ENCODE measurements at places on chromosomes 1 and 21.

DNA sequence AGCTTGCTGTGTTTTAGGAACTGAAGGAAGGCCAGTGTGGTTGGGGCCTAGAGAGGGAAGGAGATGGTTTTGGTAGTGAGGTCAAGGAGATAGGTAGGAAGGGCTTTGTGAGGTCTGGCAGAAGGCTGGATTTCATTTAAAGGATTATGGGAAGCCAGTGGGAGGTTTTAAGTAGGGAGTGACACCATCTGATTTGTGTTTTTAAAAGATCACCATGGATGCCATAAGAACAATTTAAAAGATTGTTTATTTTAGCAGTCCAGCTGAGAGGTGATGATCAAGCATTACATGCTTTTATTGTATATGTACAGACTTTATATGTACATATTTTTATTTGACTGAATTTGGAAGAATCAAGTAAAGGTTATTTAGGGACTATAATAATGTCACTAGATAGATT is 26.4 kb downstream of the RGL1 start:
- DNase-seq = no peak

DNA sequence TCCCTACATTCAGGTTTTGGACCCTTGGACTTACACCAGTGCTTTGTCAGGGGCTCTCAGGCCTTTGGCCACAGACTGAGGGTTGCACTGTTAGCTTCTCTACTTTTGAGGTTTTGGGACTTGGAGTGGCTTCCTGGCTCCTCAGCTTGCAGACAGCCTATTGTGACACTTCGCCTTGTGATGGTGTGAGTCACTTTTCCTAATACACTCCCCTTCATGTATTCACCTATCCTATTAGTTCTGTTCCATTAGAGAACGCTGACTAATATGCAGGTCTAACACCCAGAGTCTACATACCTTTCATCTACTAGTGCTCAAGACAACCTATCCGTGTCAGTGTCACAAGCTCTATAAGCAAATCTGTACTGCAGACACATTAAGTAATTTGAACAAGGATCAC is 605.3 kb downstream of the KCNT2 start:
- DNase-seq = no peak

DNA sequence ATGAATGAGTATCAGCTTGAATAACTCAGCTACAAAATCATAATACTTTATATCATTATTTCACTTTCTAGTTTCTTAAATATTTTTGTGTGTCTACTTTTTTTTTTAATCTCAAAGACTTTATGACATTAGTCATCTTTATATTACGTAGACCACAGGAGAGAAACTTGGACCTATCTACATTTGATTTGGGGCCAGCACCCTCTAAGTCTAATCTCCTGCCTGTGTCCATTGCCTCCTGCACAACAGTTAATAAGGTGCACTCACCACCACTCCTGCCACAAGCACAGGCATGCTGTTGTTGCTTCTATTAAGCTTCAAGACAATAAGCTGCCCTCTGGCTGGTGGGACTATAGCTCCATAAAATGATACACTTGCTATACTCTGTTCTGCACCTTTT is 70.4 kb downstream of the DIRAS3 start:
- DNase-seq = no peak

DNA sequence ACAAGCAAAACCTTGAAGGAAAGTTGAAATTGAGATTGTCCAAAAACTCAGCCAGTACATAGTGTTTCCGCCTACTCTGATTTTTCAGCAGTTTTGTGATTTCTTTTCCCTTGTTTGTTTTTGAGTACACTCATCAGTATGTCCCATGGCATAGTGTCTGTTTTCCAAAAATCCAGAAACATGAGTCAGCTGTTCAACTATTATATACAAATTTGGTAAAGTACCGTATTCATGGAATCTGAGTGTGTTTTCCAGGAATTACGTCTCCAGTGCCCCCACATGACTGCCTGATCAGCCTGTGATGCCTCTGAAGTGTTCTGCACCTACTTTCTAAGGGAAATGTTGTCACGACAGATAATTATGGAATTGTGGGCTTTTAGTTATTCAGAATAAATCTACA is 186.8 kb downstream of the LTN1 start:
- DNase-seq = no peak

GRCh38 chr1:239204401-239204800 is 182.0 kb upstream of the CHRM3 start:
- no peak for DNase-seq

DNA sequence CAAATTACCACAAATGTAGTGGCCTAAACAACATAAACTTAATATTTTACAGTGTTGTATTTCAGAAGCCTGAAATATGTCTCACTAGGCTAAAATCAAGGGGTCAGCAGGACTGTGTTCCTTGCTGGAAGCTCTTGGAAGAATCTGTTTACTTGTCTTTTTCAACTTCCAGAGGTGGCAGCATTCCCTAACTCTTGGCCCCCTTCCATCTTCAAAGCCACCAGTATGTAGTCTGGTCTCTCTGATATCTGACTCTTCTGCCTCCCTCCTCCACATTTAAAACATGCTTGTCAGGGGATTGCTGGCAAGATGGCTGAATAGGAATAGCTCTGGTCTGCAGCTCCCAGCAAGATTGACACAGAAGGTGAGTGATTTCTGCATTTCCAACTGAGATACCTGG is 567.5 kb downstream of the PLA2G4A start:
- DNase-seq = no peak

DNA sequence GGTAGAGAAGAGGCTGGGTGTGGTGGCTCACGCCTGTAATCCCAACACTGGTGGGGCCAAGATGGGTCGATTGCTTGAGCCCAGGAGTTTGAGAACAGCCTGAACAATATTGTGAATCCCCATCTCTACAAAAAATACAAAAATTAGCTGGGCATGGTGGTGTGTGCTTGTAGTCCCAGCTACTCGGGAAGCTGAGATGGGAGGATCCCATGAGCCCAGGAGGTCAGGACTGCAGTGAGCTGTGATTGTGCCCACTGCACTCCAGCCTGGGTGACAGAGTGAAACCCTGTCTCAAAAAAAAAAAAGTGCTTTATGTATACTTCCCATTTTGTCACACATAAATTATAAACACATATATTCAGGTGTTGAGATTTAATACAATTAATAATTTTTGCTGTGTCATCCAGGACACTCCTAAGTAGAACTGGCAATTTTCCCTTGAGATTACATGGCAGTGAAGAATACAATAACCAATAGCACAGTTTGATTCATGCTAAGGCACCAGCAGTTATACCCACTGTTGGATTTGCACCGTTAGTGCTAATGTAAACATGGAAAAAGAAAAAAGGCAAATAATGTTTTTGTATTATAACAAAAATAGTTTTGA is 15.5 kb downstream of the GABPB2 start:
- no peak for DNase-seq

GRCh38 chr1:177632923-177633615 is 336.8 kb downstream of the SEC16B start:
- DNase-seq = no peak

- DNase-seq = no peak
Observed at GRCh38 chr1:52306227-52307006, 59.6 kb downstream of the CC2D1B start.

- DNase-seq = no peak
Observed at GRCh38 chr1:187691439-187691838, 862.7 kb downstream of the PLA2G4A start.

DNA sequence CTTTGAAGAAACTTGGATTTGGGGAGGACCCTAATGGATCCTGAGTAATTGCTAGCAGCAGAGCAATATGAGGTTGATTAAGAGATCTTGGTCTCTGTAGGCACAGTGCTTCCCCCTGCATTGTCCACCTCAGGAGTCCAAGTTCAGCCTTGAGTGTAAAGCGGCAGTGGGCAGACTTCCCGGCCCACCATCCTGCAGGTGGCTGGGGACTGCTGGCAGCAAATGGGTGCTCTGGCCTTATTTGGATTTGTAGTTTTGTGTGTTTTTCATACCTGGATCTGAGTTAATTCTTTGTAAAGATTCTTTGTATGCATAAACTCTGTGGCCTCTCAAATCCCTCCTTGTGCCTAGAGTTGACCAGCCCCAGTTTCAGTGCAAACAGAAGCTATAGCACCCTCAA is 7.6 kb downstream of the BARHL2 start:
- DNase-seq = no peak

- DNase-seq = no peak
Observed at GRCh38 chr1:13586001-13586400, 2.4 kb downstream of the PDPN start.

DNA sequence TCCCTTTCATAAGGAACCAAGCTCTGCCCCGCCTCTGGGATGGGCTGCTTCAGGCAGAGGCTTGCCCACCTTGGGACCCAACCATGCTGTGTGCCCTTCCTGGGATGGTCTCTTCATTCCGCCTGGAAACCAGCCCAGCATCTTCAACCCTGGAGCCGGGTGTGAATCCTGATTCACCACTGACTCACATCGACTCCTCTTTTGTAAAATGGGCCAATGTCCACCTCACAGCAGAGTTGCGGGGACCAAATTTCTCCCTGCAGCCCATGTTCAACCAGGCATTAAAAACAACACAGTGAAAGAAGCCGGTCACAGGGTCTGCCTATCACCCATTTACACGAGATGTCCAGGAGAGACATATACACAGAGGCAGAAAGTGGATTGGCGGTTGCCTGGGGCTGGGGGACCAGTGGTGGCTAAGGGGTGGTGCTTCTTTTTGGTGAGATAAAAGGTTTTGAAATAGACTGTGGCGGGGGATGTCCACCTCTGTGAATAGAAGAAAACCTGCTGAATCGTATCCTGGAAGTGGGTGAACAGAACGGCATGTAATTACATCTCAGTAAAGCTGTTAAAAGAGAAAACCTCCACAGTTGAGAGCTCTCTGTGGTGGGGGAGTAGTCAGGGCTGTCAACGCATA is 6.9 kb upstream of the GPR153 start:
- no peak for DNase-seq

GRCh38 chr21:44370786-44371410 is 17.5 kb downstream of the TRPM2 start:
- DNase-seq = no peak

GRCh38 chr1:244319283-244320132 is 132.2 kb downstream of the ADSS2 start:
- no peak for DNase-seq

- DNase-seq = no peak
Observed at GRCh38 chr1:219121679-219122078, 52.0 kb upstream of the LYPLAL1 start.

DNA sequence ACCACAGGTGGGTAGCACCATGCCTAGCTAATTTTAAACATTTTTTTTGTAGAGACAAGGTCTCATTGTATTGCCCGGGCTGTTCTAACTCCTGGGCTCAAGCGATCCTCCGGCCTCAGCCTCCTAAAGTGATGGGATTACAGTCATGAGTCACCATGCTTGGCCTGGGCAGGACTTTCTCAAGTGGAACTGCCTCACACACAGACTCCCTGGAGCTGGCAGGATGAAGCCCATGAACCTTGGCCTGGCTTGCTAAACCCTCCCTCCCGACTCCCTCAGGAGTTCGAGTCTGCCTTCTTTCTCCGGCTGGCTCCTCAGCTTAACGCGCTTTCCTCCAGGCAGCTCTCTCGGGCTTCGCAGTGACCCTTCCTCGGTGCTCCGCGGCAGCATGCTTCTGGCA is 7.7 kb upstream of the ECE1 start:
- no peak for DNase-seq

GRCh38 chr1:226436855-226437491 is 29.1 kb upstream of the PARP1 start:
- DNase-seq = no peak

DNA sequence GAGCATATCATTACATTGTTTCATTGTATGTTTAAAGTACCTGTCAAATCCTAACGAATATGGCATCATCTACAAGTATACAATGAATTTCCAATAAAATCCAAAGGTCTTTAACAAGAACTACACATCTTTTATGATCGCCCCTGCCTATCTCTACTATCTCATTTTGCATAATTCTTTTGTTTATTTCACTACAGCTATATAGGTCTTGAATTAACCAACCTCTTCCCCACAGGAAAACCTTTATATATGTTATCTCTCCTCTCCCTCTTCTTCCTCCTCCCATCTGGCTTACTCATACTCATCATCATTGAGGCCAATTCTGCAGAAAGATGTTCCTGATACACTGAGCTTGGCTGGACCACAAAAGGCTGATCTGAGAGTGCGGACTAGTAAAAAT is 175.5 kb downstream of the DENND1B start:
- DNase-seq = no peak

GRCh38 chr1:82317671-82318070 is 516.9 kb downstream of the ADGRL2 start:
- DNase-seq = no peak

- DNase-seq = no peak
Observed at GRCh38 chr1:223847781-223848345, 2.1 kb upstream of the TP53BP2 start.

DNA sequence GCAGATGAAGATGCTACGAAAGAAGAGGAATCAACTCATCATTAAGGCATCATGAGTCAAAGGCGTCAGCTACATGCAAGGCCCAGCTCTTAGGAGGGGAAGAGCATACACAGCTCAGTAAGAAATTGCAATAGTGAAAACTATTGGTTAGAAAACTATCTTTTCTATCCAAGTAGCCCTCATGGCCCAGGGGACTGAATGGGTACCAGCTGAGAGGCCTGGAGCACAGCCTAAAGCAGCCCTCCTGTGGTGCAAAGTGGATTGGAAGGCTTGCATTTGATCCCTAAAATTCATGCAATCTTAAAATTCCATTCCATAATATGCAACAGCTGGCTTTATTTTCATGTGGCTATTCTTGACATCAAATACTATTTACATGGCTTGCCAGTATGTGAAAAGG is 251.8 kb upstream of the USP24 start:
- DNase-seq = no peak

GRCh38 chr1:243267914-243268653 is 12.2 kb downstream of the SDCCAG8 start:
- no peak for DNase-seq

GRCh38 chr1:59511476-59512465 is 214.9 kb downstream of the FGGY start:
- DNase-seq = no peak

DNA sequence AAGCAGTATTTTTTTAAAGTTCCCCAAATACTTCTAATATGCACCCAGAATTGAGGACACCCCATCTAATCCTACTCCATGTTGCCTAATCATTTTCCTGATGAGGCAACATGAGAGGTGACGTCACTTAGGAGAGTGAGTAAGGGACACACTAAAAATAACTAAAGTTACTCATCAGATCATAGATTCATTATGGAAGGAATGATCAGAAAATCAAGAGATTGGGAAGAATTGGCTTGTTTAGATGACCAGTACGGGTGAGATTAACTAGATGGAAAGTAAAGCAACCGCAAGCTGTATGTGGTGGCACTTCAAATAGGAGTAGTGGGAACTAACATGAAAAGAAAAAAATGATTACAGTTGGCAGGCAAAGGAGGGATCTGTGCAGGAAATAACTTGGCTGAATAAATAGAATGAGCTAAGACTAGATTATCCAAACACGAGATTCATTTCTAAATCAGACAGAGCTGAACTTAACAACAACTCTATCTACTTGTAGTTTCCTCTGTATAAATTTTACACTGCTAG is 61.4 kb upstream of the CXADR start:
- no peak for DNase-seq

- DNase-seq = no peak
Observed at GRCh38 chr1:227869851-227870305, 54.4 kb downstream of the PRSS38 start.

- DNase-seq = no peak
Observed at GRCh38 chr1:161139766-161140165, 7.3 kb upstream of the DEDD start.

Data from stimulated activated CD8-positive, alpha-beta memory T cell treated with anti-CD3 and anti-CD28 coated beads, Interleukin-2, amount 100 ng/mL, for 1 hour (primary cell).